ENCODE measurements at places on chromosomes 16 and 17. TPM values are rescaled to one million over a fixed set of nuclear protein-coding genes. Genes with fewer than 3 reads are reported as not detected.

Gene SLC13A5
- not detected for total RNA-seq

Gene HCRT
- not detected for total RNA-seq

Gene GINS2
- total RNA-seq = 1.4 TPM

Gene TP53TG3
- total RNA-seq = not detected

GRCh38 chr16:11325404-11326083 is 19.7 kb upstream of the RMI2 start:
- DNase-seq = no peak

GRCh38 chr17:43616421-43616820 is 45.3 kb downstream of the MEOX1 start:
- no peak for DNase-seq

DNA sequence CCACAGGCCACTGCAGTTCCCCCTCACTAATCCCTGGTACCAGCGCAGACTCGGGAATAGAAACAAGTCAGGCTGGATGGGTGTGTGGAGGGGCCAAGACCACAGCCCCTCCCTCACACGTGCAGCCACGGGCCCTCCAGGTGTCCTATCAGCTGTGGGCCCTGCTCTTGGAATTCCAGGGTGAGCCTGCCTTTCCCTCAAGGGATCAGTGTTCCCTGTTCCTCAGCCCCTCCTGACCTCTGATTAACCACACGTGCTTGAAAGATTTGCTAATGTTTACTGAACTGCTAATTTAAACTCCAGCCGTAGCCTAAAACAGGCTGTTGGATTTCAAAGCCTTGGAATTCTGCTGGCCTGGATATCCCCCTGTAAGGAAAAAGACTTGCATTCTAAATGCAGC is 146.4 kb downstream of the SOCS1 start:
- no peak for DNase-seq

DNA sequence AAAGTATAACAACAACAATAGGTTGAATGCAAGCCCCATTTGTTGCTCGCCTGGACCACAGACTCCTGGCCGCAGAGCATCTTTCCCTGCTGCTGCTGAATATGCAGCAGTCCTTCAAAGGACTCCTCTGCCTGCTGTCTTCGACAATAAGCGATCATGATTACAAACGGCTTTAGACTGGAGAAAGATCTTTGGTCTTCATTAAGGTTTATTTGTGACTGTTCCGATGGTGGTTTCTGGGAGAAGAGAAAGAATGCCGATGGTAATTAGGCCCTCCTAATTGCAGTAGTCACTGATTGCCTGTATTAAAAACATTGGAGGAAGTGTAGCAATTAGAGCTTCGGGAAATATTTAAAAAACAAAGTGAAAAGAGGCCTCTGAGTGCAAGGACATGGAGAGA is 138.2 kb downstream of the CACNG3 start:
- DNase-seq = no peak

- DNase-seq = no peak
Measured at GRCh38 chr16:27471661-27472060, 69.7 kb downstream of the IL21R start.
